Activated CD4-positive, alpha-beta T cell treated with anti-CD3 and anti-CD28 coated beads for 1 hour (primary cell): ENCODE measurements at places on chromosomes 7 and 10.

GRCh38 chr7:25923741-25924460 is 228.1 kb upstream of the NFE2L3 start:
- no peak for DNase-seq

- no peak for DNase-seq
Observed at GRCh38 chr7:72924386-72924732, 536 bp upstream of the POM121 start.

DNA sequence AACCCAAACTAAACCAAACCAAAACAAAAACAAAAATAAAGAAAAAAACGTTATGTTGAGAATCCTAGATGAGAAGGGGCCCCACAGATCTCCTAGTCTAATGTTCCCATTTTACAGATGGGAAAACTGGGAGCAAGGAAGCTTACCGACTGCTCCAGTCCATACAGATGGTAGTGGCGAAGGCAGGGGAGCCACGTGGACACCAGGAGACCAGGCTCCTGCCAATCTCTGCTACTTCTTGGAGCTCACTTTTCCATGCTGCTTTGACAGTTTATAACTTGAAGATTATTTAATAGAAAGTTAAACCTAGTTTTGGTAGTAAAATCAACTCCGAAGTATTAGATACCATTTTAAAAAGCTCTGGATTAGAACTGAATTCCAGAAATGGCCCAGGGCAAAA is 62.0 kb downstream of the GATA3 start:
- no peak for DNase-seq

DNA sequence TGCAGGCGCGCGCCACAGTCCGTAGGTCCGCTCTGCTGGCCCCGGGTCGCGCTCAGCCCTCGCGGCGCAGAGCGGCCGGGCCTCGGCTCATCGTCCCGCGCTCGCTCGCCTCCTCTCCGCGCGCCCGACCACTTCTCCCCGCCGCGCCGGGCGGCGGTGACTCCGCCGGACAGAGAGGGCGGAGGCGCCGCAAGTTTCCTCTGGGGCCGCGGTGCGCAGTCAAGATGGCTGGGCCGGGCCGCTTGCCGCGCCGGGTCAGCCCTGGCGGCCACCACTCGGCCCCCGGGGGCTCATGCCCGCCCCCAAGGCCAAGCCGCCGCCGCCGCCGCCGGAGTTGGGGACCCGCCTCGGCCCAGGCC is 441 bp downstream of the FZD8 start:
- DNase-seq, result no peak

DNA sequence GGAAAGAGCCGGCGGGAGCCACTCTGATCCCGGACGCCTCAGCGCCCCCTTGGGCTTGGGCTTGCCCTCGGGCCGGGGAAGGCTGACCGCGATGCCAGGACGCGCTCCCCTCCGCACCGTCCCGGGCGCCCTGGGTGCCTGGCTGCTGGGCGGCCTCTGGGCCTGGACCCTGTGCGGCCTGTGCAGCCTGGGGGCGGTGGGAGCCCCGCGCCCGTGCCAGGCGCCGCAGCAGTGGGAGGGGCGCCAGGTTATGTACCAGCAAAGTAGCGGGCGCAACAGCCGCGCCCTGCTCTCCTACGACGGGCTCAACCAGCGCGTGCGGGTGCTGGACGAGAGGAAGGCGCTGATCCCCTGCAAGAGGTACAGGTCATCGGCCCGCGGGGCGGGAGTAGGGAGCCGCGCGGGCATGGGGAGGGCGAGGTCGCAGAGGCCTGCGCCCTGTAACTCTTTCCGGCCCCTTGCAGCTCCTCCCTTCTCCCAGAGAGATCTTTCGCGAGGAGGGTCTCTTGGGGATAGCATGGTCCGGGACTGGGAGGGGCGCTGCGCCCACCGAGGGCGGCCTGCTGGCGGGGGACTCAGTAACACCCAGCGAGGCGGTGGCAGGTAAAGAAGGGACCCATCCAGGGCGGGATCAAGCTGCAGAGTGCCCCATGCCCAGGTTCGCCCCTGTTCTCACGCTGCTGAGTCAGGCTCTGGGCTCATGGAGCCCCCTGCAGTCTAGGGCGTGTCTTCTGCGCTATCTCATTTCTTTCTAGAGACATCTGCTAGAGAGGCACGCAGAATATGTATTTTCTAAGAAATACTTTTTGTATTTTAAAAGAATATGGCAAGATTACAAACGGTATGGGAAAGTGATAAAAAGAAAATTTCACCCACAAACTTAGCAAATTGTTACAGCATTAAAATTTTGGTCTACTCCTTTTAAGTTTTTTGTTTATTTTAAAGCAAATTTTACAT is 687 bp downstream of the EPDR1 start:
- DNase-seq, result no peak

DNA sequence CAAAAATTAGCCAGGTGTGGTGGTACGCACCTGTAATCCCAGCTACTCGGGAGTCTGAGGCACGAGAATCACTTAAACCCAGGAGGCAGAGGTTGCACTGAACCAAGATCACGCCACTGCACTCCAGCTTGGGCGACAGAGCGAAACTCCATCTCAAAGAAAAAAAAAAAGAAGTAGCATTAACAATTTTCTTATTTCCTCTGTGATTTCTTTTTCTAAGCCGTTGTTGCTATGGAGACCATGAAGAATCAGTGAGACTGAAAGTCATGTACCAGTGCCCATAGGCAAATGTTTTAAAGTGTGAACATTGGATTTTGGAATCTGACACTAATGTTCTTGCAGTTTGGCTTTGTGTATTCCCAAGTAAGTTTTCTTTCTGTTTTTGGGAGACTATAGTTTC is 18.4 kb upstream of the MAP3K8 start:
- DNase-seq, result no peak

- DNase-seq, result no peak
Observed at GRCh38 chr10:11215471-11215870, 197.8 kb downstream of the CELF2 start.

DNA sequence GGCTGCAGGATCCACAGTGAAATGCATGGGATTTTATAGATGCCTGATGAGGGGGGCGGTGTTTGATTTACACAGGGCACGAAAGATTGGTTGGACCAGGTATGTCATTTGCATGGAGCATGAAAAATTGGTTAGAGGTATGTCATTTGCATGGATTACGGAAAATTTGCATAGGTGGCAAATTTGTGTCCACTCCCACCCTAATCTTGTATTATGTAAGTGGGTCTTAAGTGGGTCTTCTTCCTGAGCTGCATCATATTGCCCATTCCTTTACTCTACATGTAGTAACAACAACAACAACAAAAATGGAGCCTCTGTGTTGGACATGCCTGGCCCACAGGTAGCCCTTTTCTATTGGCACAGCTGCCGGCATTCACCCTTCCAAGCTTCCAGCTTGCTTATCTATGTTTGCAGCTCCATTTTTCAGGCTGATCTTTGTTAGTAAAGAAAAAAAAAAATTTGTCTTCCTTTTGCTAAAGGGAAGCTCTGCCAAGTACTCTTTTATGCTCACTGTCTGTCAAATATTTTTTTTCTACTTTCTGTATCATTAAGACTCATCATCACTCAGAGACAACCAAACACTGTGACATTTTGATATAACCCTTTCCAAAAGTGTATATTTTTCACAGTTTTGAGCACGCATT is 10.3 kb upstream of the ZNF273 start:
- no peak for DNase-seq

DNA sequence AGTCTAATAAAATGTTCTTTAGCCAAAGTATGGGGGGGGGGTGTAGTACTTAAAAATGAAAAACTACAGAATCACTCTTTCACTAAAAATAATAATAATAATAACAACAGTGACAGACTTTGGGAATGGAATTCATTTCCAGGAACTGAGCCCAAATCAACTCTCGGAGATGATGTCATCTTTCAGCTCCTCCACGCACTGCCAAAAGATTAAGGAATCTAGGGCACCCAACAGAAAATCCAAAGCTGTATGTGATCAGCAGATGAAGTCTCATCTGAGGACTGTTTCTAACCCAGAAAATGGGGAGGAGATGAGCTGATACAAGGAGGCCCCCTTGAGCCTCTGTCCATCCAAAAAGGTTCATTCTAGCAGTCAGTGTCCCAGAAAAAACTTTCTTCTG is 54.5 kb downstream of the GRB10 start:
- DNase-seq, result no peak

DNA sequence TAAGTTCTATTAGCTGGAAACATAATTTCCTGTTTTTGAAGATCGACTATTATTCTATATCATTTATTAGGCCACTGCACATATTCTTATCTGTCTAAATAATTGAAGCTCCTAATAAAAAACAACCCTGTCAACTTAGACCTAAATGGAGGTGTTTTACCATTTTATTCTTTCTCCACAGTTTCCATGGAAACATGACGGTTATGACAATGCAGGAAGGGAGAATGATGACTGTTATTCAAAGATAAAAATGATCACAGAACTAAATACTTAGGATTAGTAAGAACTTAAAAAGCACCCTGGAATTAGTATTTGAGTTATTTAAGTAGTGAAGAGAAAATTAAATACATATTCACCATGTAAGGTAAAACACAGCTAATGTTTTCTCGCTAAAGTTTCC is 119.9 kb upstream of the DKK1 start:
- no peak for DNase-seq

DNA sequence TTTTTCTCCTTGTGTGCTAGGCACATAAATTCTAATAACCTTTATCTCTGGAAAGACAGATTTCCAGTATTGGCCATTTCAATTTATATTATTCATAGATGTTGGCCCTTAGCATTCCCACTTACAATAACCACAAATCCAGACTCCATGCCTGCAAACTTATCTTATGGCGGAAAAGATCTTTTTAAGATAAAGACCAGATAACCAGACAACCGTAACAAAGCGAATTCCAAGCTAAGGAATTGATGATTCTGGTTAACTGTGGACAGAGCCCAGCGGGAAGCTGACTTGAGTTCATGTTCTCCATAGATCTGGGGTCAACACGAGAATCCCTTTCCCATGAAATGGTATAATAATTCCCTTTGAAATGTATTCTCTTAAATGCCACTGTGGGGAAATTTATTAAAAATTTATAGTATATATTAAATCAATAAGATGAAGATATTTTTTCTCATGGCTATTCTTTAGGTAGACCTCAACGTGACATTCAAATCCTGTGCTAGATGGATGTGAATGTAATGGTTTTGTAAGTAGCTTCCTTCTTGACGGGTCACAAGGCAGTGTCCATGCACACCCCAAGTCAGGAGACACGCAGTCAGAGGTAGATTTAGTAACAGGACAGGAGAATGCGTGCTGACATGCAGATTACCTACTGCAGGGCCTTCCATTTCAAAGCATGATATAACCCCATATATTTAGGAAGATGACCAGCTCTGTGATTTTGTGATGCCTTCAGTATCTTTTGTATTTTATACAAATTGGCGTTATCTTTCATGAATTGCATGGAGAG is 37.7 kb upstream of the KLF6 start:
- DNase-seq, result no peak

DNA sequence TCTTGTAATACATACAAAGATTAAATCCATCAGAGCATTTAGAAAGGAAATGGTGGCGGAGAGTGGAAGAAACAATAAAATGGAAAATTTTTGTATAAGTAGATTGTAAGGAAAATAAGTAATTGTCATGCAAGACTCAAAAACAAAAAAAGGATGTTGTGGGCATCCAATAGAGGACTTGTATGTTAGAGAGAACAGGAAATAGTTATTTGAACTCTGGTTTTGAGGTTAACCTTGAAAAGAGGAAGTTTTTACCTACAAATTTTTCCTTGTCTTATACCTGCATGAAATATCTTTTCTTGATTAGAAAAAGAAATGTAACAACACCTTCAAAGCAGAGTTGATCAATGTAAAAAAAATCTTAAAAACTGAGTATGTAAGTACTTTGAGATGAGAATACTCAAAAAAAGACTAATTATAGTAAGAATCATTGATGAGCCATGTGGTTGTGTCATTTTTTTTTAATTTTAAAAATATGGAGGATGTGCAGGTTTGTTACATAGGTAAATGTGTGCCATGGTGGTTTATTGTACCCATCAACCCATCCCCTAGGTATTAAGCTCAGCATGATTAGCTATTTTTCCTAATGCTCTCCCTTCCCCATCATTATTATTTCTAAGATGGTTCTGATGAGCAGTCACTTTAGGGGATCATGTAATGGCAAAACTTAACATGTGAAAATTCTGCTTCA is 11.9 kb downstream of the TMEM106B start:
- no peak for DNase-seq

GRCh38 chr10:43904301-43904700 is 255.6 kb upstream of the ZNF32 start:
- no peak for DNase-seq

DNA sequence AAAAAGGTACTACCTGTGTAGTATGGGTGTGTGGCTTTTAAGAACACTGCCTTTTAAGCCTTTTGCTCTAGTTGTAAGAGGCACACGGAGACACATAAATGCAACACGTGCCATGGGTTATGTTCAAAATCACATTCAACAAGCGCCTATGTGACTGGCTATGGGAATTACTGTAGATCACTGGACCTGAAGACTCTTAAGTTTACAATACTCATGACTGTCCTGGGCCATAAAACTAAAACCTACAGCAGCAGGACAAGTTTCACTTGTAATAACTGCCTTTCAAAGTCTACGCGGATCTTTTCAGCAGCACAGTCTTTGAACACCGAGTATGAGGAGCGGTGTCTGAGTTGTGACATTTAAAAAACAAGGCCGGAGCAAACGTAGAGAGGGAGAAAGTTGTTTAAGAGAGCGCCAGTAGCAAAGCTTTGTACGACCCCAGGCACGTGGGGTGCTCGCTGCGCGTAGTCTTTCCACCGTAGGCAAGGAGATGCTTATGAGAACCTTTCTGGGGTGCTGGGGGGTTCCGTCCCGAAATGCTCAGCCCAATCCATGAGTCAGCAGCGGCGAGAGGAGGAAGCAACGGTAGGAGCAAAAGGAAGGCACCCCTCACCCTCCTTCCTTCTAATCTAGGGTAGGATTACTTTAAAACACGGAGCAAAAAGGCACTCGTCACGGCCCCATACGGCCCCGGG is 662 bp downstream of the DNAJC2 start:
- peak; percentile 24 for DNase-seq

GRCh38 chr10:128642023-128642422 is 515.8 kb upstream of the MKI67 start:
- no peak for DNase-seq

GRCh38 chr10:50498465-50498864 is 125.3 kb downstream of the SGMS1 start:
- no peak for DNase-seq

GRCh38 chr7:142508251-142508650 is 241.0 kb upstream of the PRSS1 start:
- no peak for DNase-seq

GRCh38 chr7:3082831-3083230 is 39.2 kb upstream of the CARD11 start:
- no peak for DNase-seq

- DNase-seq, result no peak
Observed at GRCh38 chr7:22631730-22632129, 95.3 kb upstream of the IL6 start.
